Upper lobe of right lung (tissue), 1 donor: ENCODE measurements at places on chromosomes 3 and 15. TPM values are rescaled to one million over a fixed set of nuclear protein-coding genes. Genes with fewer than 3 reads are reported as not detected.
A peak's percentile ranks its signal among the peaks of the same experiment; 100 is the strongest.

DNA sequence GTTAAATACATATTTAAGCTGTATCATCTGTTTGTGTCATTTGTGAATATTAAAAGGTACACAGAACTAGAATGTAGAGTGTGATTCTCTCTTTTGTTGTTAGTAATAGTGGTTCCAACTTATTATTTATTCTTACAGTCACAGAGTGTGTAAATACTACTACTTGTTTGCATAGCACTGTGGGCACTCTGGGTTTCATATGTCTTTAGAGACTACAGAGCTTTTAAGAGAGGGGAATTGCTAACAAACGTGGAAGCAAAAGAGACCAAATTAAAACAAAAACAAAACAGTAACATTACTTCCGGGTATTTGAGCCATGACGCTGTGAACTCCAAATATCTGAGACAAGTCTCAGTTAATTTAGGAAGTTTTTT lies 828.0 kb upstream of the DPPA4 start:
- no peaks in the 10 kb centered on the region for H3K27me3 ChIP-seq
- H3K4me1 ChIP-seq, result no peaks in the 10 kb centered on the region
- no peak overlapping the region for H3K4me3 ChIP-seq

DNA sequence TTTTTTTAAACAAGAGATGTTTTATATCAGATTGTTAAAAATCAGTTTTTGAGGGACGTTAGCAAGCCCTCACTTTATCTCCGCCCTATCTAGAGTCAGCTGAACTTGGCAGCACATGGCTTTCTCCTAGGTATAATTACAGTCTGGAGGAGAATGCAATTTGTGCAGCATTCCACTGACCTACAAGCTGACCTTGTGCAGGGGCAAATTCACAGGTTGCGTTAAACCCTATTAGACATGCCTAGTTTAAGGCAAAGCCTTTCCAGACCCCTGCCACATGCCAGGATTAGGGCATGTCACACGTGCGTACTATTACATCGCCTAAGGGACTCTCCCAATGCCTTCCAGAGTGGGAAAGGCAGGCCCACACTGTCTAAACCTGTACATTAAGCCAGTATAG lies 224.0 kb downstream of the GREM1 start:
- no peaks in the 10 kb centered on the region for H3K36me3 ChIP-seq
- DNase-seq, result no peak
- no peak overlapping the region for H3K27ac ChIP-seq
- no peak overlapping the region for H3K4me3 ChIP-seq
- H3K4me1 ChIP-seq, result no peaks in the 10 kb centered on the region

The ERC2 gene
- 1.4 TPM for total RNA-seq

The MYO5C gene
- total RNA-seq, result 80.0 TPM

GRCh38 chr3:193982258-193982659 lies 153.7 kb upstream of the HES1 start:
- H3K27me3 ChIP-seq, result no peaks in the 10 kb centered on the region
- H3K4me3 ChIP-seq, result no peak overlapping the region
- H3K27ac ChIP-seq, result no peak overlapping the region
- peaks cover 13% of the 10 kb centered on the region for H3K4me1 ChIP-seq
- no peaks in the 10 kb centered on the region for H3K36me3 ChIP-seq

GRCh38 chr15:66369773-66370651 lies 13.5 kb upstream of the TIPIN start:
- DNase-seq, result no peak
- no peaks in the 10 kb centered on the region for H3K27me3 ChIP-seq
- peak overlapping the region; percentile 81 for H3K27ac ChIP-seq
- peak overlapping the region; percentile 46 for H3K4me3 ChIP-seq

The KBTBD13 gene
- total RNA-seq, result not detected

GRCh38 chr3:4462369-4463040 lies 4.6 kb downstream of the SUMF1 start:
- H3K36me3 ChIP-seq, result no peaks in the 10 kb centered on the region
- DNase-seq, result no peak

- no peak overlapping the region for H3K27ac ChIP-seq
- H3K4me3 ChIP-seq, result no peak overlapping the region
- H3K27me3 ChIP-seq, result peaks cover 22% of the 10 kb centered on the region
Measured at GRCh38 chr15:34796847-34797435, 1.6 kb upstream of the ACTC1 start.

DNA sequence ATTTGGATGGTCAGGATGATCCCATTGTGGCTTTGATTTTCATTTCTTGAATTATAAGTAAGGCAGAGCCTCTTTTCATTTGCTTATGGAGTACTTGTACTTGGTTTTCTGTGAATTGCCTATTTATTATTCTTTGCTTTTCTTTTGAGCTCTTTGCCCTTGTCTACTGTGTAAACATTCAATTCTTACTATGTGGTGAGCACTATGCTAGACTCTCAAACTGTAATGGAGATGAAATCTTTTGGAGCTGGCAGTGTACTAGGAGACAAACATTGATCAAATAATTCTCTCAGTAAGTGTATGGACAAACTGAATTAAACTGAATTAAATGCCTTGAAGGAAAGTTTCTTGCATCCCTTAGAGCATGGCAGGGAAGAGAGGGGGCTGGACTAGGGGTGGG lies 87.0 kb upstream of the NR2E3 start:
- no peak for DNase-seq
- H3K36me3 ChIP-seq, result no peaks in the 10 kb centered on the region
- no peaks in the 10 kb centered on the region for H3K4me1 ChIP-seq
- no peak overlapping the region for H3K27ac ChIP-seq
- no peak overlapping the region for H3K4me3 ChIP-seq
- no peaks in the 10 kb centered on the region for H3K27me3 ChIP-seq

The CRBN gene
- 56.0 TPM for total RNA-seq

The CFAP100 gene
- not detected for total RNA-seq

- no peak for DNase-seq
- no peak overlapping the region for H3K27ac ChIP-seq
- no peaks in the 10 kb centered on the region for H3K27me3 ChIP-seq
- no peak overlapping the region for H3K4me3 ChIP-seq
Measured at GRCh38 chr15:48411971-48412591, 80.9 kb downstream of the DUT start.

The SETD5 gene
- total RNA-seq, result 124 TPM

DNA sequence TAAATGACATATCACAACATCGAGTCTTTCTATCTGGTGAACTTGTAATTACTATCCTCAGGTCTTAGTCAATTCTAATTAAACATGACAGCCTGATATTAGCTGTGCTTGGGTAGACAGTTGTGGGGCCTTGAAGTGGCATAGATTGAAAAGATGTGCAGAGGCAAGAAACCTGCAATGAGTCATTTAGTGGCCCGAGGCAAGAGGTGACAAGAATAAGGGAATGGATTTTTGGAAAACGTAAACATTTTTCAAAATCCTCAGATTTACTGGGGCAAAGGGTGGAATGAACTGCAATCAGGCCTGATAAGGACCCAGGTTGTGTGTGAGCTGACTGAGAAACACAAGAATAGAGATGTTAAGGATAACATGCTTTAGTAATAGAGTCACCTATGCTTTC lies 29.5 kb upstream of the ULK4 start:
- H3K27ac ChIP-seq, result no peak overlapping the region
- no peaks in the 10 kb centered on the region for H3K27me3 ChIP-seq
- no peak overlapping the region for H3K4me3 ChIP-seq
- no peak for DNase-seq
- H3K36me3 ChIP-seq, result no peaks in the 10 kb centered on the region
- H3K4me1 ChIP-seq, result no peaks in the 10 kb centered on the region

DNA sequence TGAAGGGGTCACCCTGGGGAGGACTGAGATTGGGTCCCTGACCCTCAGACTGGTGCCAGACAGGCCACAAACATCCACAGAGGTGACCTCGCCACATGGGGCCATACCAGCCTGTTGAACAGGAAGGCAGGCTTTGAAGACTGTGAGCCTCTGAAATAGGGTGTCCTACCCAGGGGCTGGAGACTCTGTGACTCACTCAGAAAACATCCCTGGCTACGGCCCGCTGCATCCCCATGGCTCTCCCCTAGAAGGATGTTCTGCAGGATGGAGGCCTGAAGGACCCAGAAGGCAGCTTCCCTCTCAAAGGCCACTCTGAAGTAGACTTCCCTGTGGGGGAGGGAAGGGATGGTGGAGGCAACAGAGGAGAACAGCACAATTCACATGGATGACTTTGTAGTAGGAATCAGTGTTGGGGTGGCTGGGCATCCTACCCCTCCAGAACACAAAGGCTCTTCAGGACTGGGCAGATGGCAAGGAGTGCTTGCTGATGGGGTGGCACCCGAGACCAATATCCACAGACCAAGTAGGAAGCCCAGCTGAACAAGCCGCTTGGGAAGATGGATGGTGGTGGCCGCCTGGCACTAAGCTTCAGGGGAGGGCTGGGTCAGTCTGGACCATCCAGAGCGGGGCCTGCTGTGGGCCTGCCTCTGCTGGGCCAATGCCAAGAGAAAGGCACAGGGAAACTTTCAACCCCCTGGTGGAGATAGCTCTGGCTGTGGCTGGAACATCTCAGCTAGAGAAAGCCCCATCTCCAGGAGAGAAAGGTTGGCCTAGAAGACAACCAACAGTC lies 37.6 kb upstream of the DUSP7 start:
- peak; percentile 59 for DNase-seq
- H3K27ac ChIP-seq, result no peak overlapping the region
- H3K36me3 ChIP-seq, result no peaks in the 10 kb centered on the region
- peaks cover 32% of the 10 kb centered on the region for H3K4me1 ChIP-seq

The AMIGO3 gene
- total RNA-seq, result 0.26 TPM

GRCh38 chr3:58063022-58063815 lies 55.0 kb downstream of the FLNB start:
- no peak overlapping the region for H3K4me3 ChIP-seq
- DNase-seq, result no peak
- H3K27ac ChIP-seq, result no peak overlapping the region
- H3K36me3 ChIP-seq, result no peaks in the 10 kb centered on the region
- H3K4me1 ChIP-seq, result peaks cover 14% of the 10 kb centered on the region

The SPTBN5 gene
- total RNA-seq, result 1.9 TPM

The CIP2A gene
- total RNA-seq, result 1.9 TPM

DNA sequence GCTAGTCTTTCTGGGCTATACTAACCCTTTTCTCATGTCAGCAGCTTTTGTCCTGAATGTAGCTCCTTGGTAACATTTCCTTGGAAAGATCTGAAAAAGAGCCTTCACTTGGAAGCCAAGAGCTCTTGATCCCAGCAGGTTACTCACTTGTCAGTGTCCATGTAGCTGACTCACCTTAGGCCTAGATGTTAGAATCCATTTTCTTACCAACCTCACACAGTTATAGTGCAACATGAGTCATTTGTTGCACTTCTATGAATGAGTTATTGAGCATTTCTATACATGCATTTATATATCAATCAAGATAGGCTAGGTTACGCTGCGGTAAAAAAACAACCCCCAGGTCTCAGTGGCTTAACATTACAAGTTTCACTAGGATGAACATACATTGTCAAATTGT lies 106.8 kb upstream of the SLC7A14 start:
- H3K4me3 ChIP-seq, result no peak overlapping the region
- DNase-seq, result no peak
- no peaks in the 10 kb centered on the region for H3K27me3 ChIP-seq
- H3K27ac ChIP-seq, result no peak overlapping the region
- H3K4me1 ChIP-seq, result peaks cover 5% of the 10 kb centered on the region
- H3K36me3 ChIP-seq, result no peaks in the 10 kb centered on the region

DNA sequence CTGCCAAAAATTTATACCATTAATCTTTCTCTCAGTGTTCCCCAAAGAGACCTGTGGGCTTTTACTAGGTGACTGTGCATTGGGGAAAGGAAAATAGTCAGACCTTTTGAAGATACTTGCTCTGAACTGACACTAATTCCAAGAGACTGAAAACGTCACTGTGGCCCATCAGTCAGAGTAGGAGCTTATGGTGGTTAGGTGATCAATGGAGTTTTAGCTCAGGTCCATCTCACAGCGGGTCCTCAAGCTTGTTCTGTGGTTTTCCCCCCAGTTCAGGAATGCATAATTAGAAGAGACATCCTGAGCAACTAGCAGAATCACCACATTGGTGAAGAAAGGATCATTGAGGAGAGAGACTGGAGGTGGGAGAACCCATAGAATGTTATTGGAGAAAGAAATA lies 134.7 kb downstream of the SV2B start:
- H3K27ac ChIP-seq, result no peak overlapping the region
- no peaks in the 10 kb centered on the region for H3K36me3 ChIP-seq
- peaks cover 6% of the 10 kb centered on the region for H3K27me3 ChIP-seq
- no peak overlapping the region for H3K4me3 ChIP-seq

- H3K36me3 ChIP-seq, result no peaks in the 10 kb centered on the region
- no peaks in the 10 kb centered on the region for H3K4me1 ChIP-seq
- no peaks in the 10 kb centered on the region for H3K27me3 ChIP-seq
- H3K4me3 ChIP-seq, result no peak overlapping the region
- no peak for DNase-seq
Measured at GRCh38 chr15:74324714-74325113, 42.7 kb downstream of the CYP11A1 start.

The ITIH4 gene
- total RNA-seq, result 26.9 TPM

- peaks cover 15% of the 10 kb centered on the region for H3K36me3 ChIP-seq
- no peak for DNase-seq
- peak overlapping the region; percentile 91 for H3K4me3 ChIP-seq
Measured at GRCh38 chr3:112560307-112560706, 1.5 kb downstream of the ATG3 start.

- H3K36me3 ChIP-seq, result no peaks in the 10 kb centered on the region
- no peaks in the 10 kb centered on the region for H3K27me3 ChIP-seq
- peak overlapping the region; percentile 62 for H3K27ac ChIP-seq
- H3K4me1 ChIP-seq, result peaks cover 12% of the 10 kb centered on the region
- peak; percentile 79 for DNase-seq
Measured at GRCh38 chr3:158748237-158748828, 16.1 kb upstream of the RARRES1 start.

DNA sequence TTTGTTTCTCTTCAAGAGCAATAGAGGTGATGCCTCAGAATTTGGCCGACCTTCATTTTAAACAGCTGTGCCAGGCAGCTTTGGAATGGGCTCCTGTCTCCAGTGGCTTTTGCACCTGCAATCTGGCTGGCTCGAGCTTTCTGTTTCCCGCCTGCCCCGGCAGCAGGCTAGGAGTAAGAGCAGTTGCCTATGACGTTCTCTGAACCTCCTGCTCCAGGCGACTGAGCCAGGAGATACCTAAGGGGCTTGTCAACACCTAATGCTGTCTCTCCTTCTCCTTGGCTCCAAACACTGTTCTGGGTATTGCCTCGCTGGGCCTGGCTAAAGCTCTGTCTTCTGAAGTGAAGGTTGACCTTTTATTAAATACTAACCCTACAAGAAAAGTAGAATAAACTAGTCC lies 229.9 kb downstream of the LRRN1 start:
- H3K27me3 ChIP-seq, result no peaks in the 10 kb centered on the region
- no peak overlapping the region for H3K4me3 ChIP-seq
- no peaks in the 10 kb centered on the region for H3K4me1 ChIP-seq
- no peak overlapping the region for H3K27ac ChIP-seq
- no peak for DNase-seq

DNA sequence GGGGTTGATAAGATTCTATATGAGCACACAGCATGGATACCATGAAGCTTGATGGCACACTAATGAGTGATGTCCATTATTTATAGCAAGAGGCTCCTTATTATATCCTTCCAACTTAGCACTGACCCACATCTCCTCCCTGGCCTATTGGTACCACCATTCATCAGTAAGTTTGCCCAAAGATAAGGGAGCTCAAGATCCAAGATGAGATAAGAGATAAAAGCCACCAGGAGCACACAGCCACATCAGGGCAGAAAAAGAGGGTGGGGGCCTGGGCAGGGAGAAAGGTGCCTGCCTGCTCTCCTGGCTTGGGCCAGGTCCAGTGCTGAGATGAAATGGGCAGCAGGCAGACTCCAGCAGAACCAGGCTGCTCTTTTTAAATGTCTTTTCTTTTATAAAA lies 4.4 kb upstream of the PPP1R14D start:
- no peaks in the 10 kb centered on the region for H3K4me1 ChIP-seq
- H3K27me3 ChIP-seq, result no peaks in the 10 kb centered on the region
- DNase-seq, result no peak

The CTXN2 gene
- total RNA-seq, result not detected

- no peaks in the 10 kb centered on the region for H3K36me3 ChIP-seq
- no peak overlapping the region for H3K27ac ChIP-seq
- H3K4me3 ChIP-seq, result no peak overlapping the region
Measured at GRCh38 chr3:178459038-178459410, 77.2 kb upstream of the KCNMB2 start.

The KIF7 gene
- total RNA-seq, result 2.1 TPM
